Stimulated activated CD4-positive, alpha-beta T cell treated with anti-CD3 and anti-CD28 coated beads, Interleukin-2, amount 100 ng/mL, for 4 hours (primary cell): ENCODE measurements at places on chromosomes 2 and 18.

GRCh38 chr18:49869354-49869753 is 56.0 kb upstream of the ACAA2 start:
- no peak for DNase-seq

DNA sequence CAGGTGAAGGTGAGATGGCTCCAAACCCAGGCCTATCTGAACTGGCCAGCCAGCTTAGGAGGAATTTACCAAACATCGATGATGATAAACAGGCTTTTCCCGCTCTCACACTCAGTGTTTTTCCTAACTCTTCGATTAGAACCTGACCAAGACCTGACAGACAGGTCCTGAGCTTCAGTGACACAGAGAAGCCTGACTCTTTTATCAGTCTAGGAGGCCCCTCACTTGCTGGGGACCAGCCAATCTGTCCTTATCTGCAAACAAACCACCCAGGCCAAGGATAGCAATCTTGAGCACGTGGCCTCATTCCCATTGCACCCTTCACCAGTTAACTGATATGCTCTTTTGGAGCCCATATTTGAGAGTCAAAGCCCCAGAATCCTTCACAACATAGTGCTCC is 1.9 kb upstream of the ITSN2 start:
- DNase-seq, result no peak

GRCh38 chr2:11502740-11503292 is 31.0 kb upstream of the GREB1 start:
- no peak for DNase-seq

GRCh38 chr2:217438136-217438535 is 564.7 kb downstream of the TNS1 start:
- DNase-seq, result no peak

DNA sequence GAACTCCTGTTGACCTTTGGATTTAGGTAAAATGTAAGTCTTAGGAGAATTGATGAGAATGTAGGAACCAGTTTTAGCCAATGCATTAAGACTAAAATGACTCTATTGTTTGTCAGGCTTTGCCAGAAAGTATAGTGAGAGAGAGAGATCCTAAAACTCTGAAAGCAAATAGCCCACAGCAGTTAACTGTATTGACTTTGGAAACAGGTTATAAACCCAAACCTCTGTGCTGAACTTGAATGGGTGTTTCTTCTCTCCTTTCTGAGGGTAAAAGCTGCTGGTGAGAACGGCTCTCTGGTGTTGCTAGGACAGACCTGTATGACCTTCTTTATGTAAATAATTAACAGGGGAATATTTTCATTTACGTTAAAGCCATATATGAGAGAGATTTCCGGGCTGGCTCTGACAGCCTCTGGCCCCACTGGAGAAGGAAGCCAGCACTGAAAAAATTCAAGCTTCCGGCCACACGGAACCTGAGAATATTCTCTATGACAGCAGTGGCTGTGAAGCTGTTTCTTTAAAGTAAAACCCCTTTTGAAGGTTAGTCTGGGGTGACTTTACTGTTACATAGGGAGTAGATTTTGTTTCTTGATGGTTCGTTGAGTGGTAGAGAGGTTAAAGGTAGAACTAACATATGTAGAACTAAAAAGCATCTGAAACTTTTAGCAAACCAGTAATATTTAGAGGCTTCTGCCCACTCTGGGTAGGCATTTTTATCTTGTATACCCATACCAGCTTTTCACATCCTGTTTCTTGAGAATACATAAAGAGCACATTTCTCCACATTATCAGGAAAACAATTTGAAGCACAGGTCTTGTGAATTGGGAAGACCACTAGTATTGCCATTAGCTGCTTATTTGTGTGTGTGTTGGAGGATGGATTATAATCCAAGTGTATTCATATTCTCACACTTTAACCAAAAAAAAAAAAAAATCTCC is 123.8 kb downstream of the SPTBN1 start:
- no peak for DNase-seq

- no peak for DNase-seq
Measured at GRCh38 chr2:239775623-239776435, 249.3 kb downstream of the NDUFA10 start.

- no peak for DNase-seq
Measured at GRCh38 chr18:24052053-24052452, 37.5 kb downstream of the TTC39C start.

DNA sequence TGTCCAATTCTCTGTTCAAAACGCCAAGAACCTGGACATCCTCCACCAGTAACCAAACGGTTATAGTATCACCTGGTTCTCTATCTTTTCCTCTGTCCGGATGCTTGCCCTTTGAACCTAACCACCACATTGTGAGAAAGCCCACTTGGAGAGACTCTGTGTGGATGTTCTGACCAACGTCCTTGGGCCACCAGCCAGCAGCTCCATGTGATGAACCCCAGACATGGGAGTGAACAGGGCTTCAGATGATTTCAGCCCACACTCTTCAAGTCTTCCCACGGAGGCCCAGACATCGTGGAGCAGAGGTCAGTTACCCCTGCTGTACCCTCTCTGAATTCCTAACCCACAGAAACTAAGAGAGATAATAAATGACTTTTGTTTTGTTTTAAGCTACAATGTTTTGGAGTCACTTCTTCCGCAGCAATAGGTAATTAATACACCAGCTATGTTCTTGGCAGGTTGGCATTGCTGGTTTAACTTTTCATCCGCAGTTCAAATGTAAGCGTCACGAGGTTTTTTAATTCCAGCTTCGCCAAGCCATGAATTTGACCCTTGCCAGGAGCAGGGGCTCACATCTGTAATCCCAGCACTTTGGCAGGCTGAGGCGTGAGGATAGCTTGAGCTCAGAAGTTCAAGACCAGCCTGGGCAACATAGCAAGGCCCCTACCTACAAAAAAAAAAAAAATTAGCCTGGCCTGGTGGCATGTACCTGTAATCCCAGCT is 36.1 kb upstream of the ZNF532 start:
- no peak for DNase-seq

GRCh38 chr2:76427452-76427851 is 716.7 kb upstream of the GCFC2 start:
- no peak for DNase-seq

GRCh38 chr2:116809109-116809508 is 1005.4 kb upstream of the DDX18 start:
- no peak for DNase-seq

DNA sequence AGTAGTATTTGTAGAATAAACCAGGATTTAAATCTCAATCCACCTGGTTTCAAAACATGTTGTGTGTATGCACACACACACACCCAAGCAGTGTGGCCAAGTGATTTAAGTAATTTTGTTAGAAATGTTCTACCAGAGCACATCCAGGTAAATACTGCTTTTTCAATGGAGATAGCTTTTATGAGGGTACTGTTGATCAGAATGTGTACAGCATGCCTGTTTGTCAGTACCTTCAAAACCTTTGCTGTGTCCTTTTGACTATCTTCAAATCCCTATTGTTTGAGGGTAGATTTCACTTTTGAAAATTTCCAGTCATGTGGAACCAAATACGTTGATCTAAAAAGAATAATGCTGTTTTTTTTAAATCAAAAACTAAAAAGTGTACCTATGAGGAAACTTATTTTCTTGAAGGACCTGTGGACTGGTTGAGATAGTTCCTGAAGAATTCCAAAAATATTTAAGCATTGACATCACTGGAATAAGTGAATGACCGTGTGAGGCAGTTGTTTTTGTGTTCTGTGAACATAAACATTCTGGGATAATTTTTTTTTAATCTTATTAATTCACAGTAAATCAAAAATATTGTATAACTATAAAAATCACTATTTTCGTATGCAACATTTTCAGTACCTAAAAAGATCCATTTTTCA is 70.9 kb downstream of the PTRHD1 start:
- DNase-seq, result no peak
